ENCODE measurements at places on chromosomes 2 and 18.

DNA sequence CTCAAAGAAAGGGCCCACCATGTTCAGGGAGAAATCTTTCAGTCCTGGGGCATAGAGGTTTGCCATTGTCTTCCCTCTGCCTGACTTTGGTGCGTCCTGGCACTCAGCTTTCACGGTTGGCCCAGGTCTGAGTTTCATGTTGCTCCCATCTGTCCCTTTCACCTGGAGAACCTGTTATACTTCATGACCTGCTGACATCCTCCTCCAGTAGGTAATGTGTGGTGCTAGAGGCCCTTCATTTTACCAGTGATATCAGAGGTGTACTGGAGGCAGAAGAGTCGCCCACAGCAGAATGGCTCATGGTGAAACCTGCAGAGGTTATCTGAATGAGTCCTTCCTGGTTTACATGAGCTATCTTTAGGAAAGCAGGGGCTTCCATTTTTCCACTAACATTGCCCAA, 128.8 kb upstream of the DLX2 start:
- no peak for DNase-seq

DNA sequence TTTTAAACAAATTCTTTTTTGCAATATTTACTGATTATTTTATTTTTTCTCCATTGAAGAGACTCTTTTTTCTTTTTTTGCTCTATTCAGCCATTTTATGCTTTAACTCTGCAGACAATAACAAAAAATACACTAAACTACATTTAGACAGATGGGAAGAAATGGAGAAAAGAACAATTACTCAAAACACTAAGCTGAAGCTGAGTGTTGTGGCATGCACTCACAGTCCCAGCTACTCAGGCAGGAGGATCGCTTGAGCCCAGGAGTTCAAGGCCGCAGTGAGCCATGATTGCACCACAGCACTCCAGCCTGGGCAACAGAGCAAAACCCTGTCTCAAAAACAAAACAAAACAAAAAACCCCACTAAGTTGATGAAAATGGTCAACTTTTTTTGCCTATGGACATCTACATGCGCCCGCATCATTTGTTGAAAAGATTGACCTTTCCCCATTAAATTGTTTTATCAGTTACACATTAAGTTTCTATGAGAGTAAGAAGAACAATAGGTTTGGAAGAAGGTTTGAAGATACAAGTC, 43.0 kb downstream of the E2F6 start:
- no peak for DNase-seq

- DNase-seq = no peak
Measured at GRCh38 chr2:47917276-47917961, 11.1 kb upstream of the FBXO11 start.

GRCh38 chr2:20624156-20624883, 26.6 kb downstream of the HS1BP3 start:
- DNase-seq = no peak

DNA sequence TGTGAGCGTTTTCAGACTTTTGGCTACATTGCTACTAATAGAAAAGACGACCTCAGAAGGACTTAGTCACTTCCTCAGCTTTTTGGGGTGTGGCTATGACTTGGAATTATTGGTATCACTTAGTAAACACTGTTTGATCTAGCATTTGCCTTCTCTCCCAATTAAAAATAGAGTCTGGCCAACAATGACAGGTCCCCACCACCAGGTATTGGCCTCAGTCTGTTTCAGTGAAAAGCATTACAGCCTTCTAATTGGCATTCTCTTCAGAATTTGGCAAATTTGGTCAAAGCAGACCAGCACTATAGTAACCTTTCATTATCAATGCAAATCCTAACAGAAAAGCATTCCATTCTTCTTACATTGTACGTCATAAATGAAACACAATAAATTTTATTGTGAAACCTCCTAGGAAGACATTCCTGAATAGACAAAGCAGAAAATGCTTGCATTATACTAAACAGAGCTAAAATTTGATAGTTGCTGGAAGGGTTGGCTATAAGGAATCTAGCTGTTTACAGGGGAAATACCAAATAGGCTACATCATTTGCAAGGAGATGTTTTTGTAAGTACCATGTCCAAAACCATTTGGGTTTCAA, 613.9 kb downstream of the IRS1 start:
- DNase-seq = no peak

GRCh38 chr2:113734185-113734584, 22.3 kb downstream of the SLC35F5 start:
- DNase-seq = no peak

DNA sequence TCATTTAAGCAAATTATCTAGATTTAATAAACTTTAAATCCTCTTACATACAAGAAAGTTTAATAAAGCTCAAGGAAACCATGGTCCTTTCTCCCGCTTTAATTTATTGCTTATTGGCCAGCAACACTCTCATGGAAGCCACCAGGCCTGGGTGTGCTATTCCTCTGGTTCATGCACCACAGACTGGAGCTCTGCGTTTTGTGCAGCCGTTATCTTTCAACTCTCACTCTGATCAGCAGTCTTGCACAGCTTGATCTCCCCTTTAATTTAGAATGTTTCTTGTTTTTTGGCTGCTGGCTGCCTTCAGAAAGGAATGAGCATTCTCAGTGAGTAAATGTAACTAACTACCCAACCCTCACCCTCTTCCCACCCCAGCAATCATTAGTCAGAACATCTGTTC, 318.7 kb downstream of the MEIS1 start:
- DNase-seq = no peak

DNA sequence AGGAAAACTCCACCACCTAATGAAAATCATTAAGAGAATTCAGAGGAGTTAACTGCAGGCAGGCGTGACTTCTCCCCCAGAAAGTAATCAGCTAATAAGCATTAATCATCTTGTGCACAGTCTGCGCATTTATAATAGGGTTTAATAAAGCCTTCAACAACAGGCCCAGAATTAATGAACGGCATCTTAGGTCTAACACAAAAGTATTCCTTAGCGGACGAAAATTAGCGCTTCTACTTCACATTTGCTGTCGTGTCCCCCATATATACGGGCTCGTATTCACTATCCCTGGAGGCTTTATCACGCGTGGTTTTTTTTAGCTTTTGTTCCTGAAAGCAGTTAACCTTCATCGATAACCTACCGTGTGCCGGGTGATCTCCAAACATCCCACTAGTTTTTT, 1.8 kb downstream of the ATP8B1 start:
- no peak for DNase-seq

- DNase-seq = no peak
Measured at GRCh38 chr2:101805152-101806088, 107.9 kb downstream of the MAP4K4 start.

DNA sequence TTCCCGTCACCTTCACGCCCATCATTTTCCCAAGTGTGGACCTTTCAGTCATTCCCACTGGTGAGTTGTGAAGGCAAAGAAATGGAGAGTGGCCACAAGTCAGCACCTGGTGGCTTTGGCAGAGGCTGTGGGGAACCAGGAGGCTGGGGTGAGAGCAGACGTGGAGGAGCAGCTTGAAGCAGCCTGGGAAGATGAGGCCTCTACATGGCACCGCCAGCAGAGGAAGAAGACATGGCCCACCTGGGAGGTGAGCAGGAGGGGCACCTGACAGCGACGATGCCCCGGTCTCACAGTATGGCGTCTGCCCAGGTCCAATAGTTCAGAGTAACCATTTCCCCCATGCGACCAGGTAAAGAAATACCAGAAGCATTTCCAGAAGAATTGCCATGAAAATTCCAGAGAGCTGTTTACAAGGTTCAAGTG, 69.0 kb downstream of the TPO start:
- no peak for DNase-seq

DNA sequence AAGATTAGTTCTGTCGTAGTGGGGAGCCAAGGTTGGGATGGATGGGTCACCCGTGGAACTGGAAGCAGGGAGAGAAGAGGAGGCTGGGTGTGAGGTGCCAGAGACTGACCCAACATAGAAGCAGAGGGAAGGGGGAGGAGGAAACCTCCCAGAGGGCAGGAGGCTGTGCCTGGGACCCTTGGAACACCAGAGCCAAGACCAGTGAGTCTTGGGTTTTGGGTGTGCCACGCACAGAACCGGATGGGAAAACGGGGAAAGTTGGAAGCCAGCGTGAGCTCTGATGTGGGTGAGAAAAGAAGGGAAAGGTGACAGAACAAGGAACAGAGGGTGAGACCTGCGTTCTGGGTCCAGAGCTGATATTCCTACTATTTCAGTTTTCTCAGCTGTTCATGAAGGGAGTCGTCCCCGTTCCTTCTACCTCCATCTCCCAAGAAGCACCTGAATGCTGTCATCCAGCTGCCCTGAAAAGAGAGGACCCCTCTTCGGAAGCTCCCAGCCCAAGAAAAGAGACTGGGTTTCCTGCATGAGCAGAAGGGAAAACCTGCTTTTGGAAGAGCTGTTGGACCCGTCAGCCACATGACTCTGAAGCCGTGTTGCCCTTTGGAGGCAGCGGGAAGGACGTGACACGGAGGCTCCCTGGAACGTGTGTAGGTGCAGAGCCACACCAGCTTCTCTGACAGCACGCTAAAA, 250.1 kb downstream of the NDUFA10 start:
- no peak for DNase-seq

- DNase-seq = no peak
Measured at GRCh38 chr2:68745006-68745405, 10.4 kb downstream of the ARHGAP25 start.

DNA sequence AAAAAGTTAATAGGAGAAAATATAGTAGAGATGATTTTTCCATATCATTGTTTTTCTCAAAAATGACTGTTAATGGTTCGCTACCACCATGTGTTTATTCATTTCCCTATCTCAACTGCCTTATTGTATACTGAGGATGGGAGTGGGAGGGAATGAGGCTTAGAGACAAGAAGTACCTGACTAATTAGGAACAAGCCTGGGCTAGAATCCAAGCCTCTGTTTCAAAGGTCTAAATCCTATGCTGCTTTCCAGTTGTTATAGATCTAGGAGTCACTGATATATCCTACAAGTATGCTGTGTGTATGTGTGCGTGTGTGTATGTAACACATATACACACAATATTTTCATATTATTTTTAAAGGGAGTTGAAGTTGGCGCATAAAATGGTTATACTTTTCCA, 465.9 kb downstream of the EPHA4 start:
- DNase-seq = no peak

DNA sequence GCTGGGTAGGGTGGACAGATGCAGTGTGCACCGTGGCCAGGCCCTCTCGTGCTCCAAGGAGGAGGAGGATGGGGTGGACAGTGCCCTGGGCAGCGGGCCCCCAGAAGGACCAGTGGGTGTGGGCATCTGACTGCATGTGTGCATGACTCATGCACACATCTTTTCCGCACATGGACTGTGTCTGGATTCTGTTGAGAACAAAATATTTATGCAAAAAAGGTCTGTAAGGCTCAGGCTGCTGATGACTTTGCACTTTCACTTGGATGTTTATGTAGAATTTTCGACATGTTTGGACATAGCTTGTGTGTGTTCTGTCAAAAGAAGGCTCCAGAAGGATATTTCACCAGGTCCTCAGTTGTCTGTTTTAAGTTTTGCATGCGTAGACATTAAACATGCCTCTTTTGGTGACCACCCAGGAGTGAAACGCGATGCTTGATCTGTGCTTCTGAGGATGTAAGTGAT, 45.6 kb downstream of the MTCL1 start:
- DNase-seq = no peak

DNA sequence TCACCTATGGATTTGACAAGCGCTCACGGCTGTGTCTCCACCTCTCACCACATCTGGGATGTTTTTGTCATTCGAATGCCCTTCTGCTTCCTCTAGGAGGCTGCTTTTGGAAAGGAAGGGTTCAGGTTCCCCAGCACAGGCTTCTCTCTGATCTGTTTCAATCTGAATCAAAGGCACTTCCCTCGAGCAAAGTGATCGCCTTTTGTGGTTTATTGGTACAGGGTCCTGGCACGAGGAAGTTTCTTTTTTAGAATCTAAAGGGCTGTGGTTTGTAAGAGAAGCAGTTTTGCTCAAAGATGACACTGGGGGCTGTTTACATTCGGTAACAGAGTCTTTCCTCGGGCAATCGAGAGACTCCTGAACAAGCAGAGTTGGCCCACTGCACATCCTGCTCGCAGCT, 145.0 kb downstream of the DAW1 start:
- DNase-seq = no peak
